ENCODE measurements at places on chromosomes 11 and 22. TPM values are rescaled to one million over a fixed set of nuclear protein-coding genes. Genes with fewer than 3 reads are reported as not detected.

- no peak for DNase-seq
Observed at GRCh38 chr11:66331542-66332370, 4.5 kb downstream of the RIN1 start.

DNA sequence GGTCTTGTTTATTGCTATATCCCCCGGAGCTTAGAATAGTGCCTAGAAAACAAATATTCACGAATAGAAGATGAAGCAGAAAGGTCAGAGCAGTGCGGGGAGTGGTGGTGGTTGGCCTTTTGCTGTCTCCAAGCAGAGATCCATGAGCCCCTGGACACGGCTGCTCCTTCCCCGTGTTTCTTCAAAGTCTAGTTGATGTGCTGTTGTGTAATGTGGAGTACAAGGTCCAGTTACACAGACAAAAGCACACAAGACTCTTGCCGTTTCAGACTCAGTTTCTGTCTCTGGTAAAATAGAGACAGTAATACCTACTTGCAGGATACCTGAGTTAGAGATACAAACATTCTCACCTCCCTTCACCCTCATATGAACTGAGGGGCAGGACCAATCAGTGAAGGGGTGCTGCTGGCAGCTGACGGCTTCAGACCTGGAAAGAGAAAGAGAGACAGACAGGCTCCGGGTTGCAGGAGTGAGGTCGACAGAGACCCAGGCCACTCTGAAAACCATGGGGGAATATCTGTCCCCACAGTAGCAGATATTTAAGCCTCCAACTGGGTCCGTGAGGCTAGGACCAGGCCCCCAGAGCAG, 56.2 kb downstream of the RASSF10 start:
- no peak for DNase-seq

CWF19L2 gene
- total RNA-seq: 7.4 TPM

- no peak for DNase-seq
Observed at GRCh38 chr11:119373921-119374631, 7.4 kb downstream of the USP2 start.

DNA sequence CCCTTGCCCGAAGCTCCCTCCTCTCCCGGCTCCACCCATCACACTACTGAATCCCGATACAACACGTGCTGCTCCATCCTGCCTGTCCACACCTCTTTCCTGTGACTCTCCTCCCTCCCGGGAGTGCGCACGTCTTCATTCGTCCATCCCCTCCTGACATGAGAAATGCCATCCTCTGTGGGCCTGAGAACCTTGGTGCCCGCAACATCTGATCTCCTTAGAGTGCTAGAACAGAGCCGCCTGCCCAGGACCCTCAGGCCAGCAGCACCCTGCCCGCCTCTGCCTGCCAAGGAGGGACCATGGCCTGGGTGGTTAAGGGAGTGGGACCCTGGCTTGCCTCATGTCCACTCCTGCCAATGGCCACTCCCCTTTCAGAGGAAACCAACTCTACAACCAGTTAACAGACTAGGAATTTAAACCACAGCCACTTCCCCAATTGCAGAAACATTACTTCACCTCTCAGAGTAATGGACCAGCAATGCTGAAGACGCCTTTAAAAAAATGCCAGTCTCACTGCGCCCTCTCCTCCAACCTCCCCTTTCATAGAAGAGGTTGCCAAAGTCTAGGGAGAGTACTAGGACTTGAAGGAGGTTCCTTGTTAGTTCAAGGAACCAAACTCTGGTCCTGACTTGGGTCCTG, 466.3 kb downstream of the OPCML start:
- no peak for DNase-seq
